ENCODE measurements at places on chromosomes 4 and X.

GRCh38 chr4:186807808-186808629 is 84.4 kb upstream of the FAT1 start:
- DNase-seq: no peak

- DNase-seq: no peak
These were observed 379.1 kb downstream of the IL1RAPL1 start for GRCh38 chrX:28966331-28966730.

DNA sequence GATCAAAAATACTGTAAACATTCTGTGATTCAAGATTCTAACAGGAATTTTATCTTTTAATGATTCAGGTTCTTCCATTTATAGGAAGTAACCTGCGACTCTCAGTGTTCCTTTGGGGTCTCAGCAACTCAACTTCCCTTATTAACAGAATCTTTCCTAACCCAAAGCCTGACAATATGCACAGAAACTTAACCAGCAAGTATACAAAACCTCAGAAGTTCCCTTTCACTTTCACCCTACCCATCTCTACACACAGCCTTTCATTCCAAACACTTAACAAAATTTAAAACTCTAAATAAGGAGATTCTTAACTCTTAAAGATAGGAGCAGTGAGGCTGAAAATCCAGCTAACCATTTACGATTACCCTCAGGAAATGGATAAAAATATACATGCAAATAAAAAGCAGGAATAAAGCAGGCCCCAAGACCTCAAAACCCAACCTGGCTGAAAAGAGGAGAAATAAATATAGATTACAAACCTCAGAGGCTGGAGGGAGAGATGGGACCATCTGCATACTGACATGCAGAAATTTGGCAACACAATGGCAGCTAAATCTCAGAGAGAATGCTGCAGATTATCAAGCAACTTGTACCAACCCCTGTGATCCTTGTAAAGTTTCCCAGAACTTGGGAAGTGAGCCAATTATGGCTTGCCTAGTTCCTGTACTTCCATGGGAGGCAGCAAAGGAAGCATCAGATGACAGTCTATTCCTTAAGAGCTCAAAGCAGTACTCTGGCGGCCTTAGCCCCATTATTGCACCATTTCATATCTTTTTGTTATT is 101.0 kb downstream of the ATP11C start:
- DNase-seq: peak; percentile 8

- no peak for DNase-seq
These were observed 48.2 kb upstream of the KDR start for GRCh38 chr4:55173580-55173979.

DNA sequence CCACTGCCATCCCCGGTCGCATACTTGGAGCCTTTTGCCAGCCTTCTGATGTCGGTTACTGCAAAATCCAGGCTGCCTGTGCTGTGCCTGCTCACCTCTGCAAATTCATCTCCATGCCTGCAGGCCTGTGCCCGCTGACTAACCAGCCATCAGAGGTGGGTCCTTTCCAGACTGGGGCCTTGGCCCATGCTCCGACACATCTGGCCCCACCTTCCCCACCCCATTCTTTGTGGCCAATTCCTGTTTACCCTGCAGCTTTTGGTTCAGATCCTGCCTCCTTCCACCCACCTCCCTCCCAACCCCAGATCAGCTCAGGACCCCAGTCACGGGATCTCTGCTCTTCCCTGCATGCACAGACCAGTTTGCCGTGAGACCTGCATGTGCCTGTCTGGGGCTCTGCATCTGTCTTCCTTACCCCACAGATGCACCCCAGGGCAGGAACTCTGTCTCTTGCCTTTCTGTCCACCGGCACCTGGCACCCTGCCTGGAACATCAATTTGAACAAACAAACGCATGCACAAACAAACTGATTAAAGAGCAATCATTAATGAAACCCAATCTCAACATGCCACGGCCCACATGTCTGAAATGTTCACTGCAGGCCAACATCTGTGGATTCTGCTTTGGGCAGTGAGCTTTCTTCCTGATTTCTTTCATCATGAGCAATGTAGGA is 112.8 kb upstream of the PSAPL1 start:
- no peak for DNase-seq

DNA sequence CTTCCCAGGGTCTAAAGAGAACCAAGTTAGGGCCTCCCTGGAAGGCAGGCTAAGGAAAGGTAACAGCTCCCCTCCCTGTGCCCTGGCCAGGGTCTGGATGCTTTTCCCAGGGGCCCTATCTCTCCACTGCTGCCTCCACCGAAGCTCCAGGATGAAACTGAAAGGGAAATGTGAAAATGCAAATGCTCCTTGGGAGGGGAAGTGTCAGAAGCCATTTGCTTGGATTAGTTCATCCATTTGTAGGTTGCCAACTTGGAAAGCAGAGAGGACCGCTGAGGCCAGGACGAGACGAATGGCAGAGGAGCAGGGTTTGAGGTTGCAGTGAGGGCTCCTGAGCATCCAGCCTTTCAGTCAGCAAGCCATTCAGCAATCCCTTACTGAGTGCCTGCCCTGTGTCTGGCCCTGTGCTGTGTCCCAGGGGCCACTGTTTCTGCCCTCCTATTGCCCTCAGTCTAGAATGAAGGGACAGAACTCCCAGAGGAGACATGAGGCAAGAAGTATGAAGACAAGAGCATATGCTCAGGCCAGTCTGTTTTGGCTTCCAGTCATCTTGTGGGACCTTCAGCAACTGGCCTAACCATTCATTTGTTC is 45.9 kb upstream of the PGRMC1 start:
- DNase-seq: no peak

DNA sequence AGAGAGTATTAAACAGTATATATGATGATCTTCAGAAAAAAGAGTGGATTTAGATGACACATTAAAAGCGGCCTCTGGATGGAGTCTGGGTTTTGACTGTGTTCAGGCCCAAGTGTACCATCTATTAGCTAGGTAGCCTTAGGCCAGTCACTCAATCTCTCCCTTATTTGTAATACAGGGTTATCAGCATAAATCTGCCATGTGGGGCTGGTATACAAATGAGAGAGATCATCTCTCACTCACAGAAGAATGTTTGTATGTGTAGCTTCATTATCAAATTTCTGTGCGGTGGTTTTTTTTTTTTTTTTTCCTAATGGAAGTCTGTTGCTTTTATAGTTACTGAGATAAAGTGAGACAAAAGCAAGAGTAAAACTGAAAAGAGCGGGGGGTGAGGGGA is 12.7 kb downstream of the SLC2A9 start:
- DNase-seq: no peak

DNA sequence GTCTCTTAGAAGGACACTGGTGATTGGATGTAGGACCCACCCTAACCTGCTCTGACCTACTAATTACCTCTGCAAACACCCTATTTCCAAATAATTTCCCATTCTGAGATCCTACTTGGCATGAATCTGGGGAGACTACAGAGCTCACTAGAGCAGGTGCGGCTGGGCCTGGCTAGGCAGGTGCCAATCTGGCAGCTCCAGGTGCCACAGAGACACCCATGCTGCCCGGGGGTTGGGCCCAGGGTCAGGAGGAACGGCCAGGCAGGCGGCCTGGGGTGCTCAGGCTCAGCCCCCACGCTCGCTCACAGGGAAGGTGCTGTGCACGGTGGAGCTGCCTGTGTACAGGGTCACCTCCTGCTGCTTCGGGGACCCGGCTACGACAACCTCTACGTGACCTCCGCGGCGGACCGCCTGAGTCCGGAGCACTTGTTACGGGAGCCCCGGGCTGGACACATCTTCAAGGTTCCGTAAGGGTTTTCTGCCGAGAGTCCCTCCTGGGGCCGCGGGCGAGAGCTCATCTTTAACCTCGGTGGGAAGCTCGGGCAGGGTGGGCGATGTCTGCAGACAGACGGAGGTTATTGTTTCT is 26.5 kb upstream of the PLCXD1 start:
- no peak for DNase-seq

- DNase-seq: peak; percentile 64
These were observed 146.0 kb upstream of the CPEB2 start for GRCh38 chr4:14856062-14856933.

GRCh38 chrX:87391742-87392141 is 125.9 kb upstream of the KLHL4 start:
- DNase-seq: no peak

GRCh38 chr4:103099691-103100392 is at the start of gene BDH2:
TSS of gene BDH2 (minus strand) at chr4:103099834. CDS start at chr4:103096254, 3,580 bp downstream.
- DNase-seq: peak; percentile 71

DNA sequence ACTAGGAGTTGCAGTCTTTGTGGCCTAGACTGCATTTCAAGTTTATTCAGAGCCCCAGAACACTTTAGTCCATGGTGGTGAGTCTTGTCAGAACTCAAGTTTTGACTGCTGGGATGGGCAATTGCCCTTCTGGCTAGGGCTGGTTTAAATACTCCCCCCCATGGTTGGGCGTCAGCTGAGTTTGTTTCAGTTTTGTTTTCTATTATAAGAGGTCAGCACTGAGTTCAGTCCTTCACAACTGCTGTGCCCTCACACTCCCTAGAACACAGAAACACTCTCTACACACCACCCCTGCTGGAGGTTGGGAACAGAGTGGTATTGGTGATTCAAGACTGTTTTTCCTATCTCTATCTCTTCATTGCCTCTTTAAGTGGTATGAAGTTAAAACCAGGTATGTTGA is 217.0 kb downstream of the GUCY2F start:
- DNase-seq: no peak

- no peak for DNase-seq
These were observed 96.1 kb upstream of the FAM9A start for GRCh38 chrX:8897259-8897658.

GRCh38 chrX:49106930-49107329 is 16.6 kb downstream of the GPKOW start:
- DNase-seq: peak; percentile 17

GRCh38 chr4:107793996-107794395 is 30.7 kb upstream of the SGMS2 start:
- no peak for DNase-seq

- DNase-seq: no peak
These were observed 8.0 kb upstream of the ARSJ start for GRCh38 chr4:113987382-113987941.

- no peak for DNase-seq
These were observed 52.2 kb downstream of the IL1RAPL1 start for GRCh38 chrX:28639451-28639850.

DNA sequence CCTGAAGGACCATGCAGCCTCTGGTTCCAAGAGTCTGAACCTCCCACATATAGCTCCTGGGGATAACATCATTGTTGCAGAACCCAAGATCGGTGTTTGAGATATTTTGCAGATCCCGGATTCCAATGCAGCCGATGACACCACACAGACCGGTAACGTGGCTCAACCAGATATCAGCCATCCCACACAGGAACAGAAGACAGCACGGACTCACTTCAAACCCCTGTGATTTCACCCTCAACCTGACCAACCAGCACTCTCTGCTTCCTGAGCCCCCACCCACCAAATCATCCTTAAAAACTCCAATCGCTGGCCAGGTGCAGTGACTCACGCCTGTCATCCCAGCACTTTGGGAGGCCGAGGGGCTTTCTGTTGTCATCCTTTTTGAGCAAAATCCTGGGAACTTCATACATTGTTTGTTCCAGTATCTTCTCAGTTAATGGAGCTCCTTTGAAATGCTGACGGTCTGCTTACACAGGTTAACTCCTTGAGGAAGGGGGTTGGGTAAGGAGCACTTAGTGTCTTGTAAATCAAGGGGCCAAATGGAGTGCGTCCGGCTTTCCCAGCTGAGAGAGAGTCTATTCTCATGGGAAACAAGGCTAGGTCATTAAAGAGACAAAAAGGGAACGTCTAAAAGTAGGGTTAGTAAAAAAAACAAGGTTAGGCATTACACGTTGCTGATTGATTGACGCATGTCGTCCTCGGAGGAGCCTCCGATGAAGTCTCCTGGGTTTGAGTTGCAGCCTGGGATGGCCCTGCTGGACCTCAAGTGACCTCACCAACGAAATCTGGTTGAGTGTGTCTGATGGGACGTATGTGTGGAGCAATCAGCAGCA is 230.4 kb downstream of the CRLF2 start:
- DNase-seq: no peak

DNA sequence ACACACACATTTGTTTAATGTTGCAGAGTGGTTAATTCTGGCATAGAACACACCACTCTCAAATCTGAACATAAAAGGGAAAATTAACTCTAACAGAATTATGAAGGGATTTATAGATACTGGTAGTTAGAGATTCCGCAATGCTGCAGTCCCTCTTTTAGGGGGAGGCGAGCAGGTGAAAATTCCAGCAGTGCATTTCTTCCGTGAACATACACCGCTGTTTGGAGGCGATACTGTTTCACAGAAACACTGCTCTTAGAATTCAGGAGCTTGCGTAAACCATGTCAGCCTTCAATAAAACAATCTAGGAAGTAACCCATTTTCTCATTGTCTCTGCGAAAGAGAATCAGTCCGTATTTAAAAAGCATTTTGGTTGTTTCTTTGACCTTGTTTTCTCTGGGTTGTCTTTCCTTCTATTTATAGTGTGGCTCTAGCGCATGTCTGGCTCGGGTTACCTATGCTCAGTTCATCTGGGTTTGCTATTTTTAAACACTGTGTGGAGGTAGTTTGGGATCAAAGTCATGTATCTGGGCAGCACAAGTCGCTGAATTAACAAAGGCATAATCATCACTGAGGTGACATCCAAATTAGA is 90.4 kb downstream of the GPAT3 start:
- no peak for DNase-seq

- no peak for DNase-seq
These were observed 5.1 kb upstream of the SLC10A3 start for GRCh38 chrX:154495472-154495922.

DNA sequence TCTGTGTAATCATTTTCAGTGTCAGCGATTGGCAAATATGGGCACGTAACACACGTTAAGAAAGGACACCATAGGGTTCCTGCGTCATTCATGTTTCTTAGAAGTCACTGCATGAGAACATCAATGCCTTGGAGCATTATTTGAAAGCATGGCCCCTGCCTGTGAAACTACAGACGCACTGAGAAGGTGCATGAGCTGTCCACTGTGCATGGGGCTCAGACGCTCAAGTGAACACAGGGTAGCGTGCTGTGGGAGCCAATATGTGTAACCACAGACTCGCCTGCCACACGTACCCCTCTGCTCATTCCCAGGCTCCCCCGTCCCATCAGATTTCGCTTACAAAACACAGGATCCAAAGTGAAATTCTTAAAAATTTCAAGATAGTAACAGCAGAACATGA is 6.5 kb downstream of the PPP2R2C start:
- no peak for DNase-seq

All from HTR-8/SVneo (cell line).